ENCODE measurements at places on chromosomes 6 and 20. TPM values are rescaled to one million over a fixed set of nuclear protein-coding genes. Genes with fewer than 3 reads are reported as not detected.

DNA sequence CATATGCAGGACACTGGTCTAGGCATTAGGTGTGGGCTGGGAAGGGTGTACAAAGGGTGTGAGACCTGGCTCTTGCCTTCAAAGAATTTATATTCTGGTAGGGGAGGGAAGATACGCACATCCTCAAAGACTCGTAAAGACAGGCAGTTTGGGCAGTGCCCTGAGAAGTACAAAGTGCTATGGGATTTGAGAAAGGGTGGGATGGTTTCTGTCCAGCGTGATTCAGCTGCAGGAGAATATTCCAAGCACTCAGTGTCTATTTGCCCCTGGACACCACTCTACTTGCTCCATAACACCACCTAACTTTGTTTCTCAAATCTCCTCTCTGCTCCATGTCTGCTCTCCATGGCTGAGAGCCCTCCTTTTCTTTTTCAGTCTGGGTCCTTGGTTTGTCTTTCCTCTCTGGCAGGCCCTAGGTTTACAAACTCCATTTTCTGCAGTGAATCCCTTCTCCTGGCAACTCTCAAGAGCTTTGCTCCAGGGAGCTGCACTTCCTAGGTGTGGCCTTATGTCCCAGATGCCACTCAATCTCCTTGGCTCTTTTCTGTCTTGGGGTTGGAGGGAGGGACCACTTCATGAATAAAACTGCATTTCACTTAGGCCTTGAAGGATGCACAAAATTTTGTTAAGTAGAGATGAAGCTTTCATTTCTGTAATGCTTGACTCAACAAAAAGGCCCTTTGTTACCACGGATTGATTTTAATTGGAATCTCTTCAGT, 310.4 kb downstream of the CLIC5 start:
- no peaks in the 10 kb centered on the region for H3K27me3 ChIP-seq
- no peak for DNase-seq
- no peak overlapping the region for H3K27ac ChIP-seq

Gene PI16
- 17.4 TPM for total RNA-seq

- H3K27me3 ChIP-seq, result no peaks in the 10 kb centered on the region
- no peak for DNase-seq
- no peaks in the 10 kb centered on the region for H3K36me3 ChIP-seq
- no peaks in the 10 kb centered on the region for H3K4me1 ChIP-seq
- H3K4me3 ChIP-seq, result no peak overlapping the region
These were observed 40.9 kb downstream of the CDH22 start for GRCh38 chr20:46267108-46268105.

Gene LINC00237
- total RNA-seq, result not detected

DNA sequence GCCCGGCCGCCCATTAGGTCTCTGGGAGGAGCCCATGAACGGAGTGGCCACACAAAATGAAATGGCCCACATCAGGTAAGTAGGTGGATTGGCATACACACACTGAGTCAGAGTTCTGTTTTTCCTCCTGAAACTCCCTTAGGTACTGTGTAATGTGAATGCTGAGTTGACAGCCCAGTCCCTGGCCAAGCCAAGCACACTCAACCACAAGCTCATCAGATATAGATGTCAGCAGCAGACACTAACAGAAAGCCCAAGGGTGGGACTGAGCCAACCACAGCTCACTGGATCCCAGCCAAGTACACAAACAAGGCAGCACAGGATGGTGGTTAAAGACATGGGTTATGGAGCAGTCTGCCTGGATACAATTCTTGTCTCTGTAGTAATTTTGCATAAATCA, 403.4 kb downstream of the GJA1 start:
- H3K27ac ChIP-seq, result no peak overlapping the region
- H3K27me3 ChIP-seq, result no peaks in the 10 kb centered on the region
- H3K36me3 ChIP-seq, result no peaks in the 10 kb centered on the region
- no peak for DNase-seq
- H3K4me1 ChIP-seq, result no peaks in the 10 kb centered on the region
- H3K4me3 ChIP-seq, result no peak overlapping the region

- no peak overlapping the region for H3K27ac ChIP-seq
- H3K27me3 ChIP-seq, result no peaks in the 10 kb centered on the region
- H3K4me3 ChIP-seq, result no peak overlapping the region
- no peak for DNase-seq
These were observed 58.9 kb downstream of the MAFB start for GRCh38 chr20:40630099-40630498.

Gene RIN2
- 71.4 TPM for total RNA-seq

DNA sequence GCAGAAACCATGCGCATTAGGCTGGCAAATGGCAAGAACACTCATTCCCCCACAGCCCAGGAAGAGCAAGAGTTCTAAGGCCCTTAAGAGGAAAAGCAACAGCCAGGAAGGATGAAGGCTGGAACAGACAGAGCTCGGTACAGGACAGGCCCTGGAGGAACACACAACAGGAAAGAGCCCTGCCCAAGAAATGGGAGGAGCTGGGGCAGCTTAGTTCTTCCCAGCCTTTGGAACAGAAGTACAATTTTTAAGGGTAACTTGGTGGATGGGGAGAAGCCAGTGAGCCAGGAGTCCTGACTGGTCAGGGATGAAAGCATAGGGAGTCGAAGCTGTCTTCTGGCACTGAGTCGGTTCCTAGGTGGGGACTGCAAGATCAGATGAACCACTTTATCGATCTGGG, 32.4 kb downstream of the OR2B2 start:
- H3K4me3 ChIP-seq, result no peak overlapping the region
- H3K27me3 ChIP-seq, result peaks cover 13% of the 10 kb centered on the region
- H3K36me3 ChIP-seq, result no peaks in the 10 kb centered on the region

Gene LTB
- total RNA-seq, result not detected

GRCh38 chr20:62907384-62908317, 18.7 kb downstream of the DIDO1 start:
- H3K4me1 ChIP-seq, result no peaks in the 10 kb centered on the region
- no peaks in the 10 kb centered on the region for H3K27me3 ChIP-seq
- H3K4me3 ChIP-seq, result no peak overlapping the region
- H3K36me3 ChIP-seq, result peaks cover 57% of the 10 kb centered on the region
- DNase-seq, result no peak

DNA sequence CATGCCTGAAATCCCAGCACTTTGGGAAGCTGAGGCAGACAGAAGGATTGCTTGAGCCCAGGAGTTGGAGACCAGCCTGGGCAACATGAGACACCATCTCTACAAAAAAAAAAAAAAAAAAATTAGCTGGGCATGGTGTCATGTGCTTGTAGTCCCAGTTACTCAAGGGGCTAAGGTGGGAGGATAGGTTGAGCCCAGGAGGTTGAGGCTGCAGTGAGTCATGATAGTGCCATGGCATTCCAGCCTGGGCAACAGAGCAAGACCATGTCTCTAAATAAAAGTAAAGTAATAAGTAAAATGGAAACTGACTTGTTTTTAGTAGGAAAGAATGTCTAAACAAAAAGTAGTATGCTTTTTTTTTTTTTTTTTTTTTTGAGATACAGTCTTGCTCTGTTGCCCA, 240.7 kb downstream of the ARID1B start:
- no peaks in the 10 kb centered on the region for H3K36me3 ChIP-seq
- no peak overlapping the region for H3K4me3 ChIP-seq
- no peak for DNase-seq
- H3K4me1 ChIP-seq, result peaks cover 18% of the 10 kb centered on the region

Gene MYLK4
- 0.98 TPM for total RNA-seq

Gene OTOR
- total RNA-seq, result not detected

DNA sequence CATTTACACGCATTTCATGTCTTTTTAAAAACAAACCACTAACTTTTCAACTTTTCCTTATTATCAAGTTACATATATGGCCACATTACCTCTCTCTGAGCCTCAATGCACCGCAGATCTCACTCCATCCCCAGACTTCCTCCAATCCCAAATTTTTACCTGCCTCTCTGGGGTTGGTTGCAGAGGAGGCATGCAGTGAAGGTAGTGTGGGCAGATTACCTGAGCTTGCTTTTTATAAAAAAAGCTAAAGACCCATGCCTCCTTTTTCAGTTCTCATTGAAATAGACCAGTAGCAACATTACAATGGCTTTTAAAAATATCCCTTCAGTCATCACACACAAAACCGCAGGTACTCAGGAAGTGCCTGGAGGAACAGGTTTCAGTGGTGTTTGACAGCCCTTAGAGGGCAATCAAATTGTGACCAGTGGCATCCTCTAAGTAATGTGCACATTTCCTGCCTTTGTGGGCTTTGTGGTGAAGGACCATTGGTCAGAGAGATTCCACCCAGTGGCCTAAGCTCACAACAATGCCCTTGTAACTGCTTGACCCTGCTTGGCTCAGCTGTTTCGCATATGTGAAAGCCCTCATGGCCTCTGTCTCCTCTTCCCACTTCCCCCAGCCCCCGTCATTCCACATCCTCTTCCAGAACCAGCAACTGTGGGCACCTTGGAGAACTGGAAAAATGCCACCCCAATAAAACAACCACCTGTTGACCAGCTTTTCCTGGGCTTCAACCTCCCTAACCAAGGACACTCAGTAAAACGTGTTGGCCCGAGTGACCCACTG, 30.2 kb upstream of the IL17A start:
- no peak for DNase-seq
- no peak overlapping the region for H3K27ac ChIP-seq
- H3K36me3 ChIP-seq, result no peaks in the 10 kb centered on the region
- H3K4me3 ChIP-seq, result no peak overlapping the region

DNA sequence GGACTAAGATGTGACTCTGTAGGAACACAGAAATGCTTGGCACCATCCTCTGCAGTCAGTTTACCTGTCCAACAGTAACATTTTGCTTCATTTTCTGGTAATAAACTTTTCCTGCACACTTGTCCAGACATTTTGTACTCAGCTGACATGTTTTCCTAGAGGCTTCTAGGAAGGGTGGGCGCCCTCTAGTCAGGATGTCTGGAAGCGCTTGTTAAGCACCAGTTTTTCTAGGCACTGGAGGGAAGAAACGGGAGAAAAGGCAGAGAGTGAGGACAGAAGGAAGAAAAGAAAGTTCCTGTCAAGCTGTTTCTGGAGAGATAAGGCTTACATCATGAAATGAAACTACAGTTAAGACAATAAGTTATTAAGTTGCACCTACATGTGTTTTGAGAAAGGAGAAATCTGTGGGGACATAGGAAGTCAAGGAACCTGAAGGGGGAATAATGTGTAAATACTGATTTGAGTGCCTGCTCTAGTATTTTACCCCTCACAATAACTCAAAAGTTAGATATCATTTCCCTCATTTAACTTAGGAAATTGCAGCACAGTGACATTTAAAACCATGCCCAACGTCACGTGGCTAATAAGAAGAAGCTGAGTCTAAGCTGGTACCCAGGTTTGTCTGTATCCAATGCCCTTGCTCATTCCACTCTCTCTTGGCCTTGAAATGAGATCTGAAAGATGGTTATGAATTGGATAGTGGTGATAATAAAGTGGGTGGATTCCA, 42.7 kb upstream of the TNFRSF21 start:
- DNase-seq, result no peak
- H3K27me3 ChIP-seq, result no peaks in the 10 kb centered on the region
- H3K4me3 ChIP-seq, result no peak overlapping the region
- no peaks in the 10 kb centered on the region for H3K4me1 ChIP-seq
- no peaks in the 10 kb centered on the region for H3K36me3 ChIP-seq
- H3K27ac ChIP-seq, result no peak overlapping the region

GRCh38 chr6:116631379-116631990, 15.2 kb downstream of the RSPH4A start:
- no peaks in the 10 kb centered on the region for H3K27me3 ChIP-seq
- H3K4me1 ChIP-seq, result no peaks in the 10 kb centered on the region
- H3K4me3 ChIP-seq, result no peak overlapping the region
- peaks cover 7% of the 10 kb centered on the region for H3K36me3 ChIP-seq
- no peak for DNase-seq

Gene MYB
- 0.87 TPM for total RNA-seq

DNA sequence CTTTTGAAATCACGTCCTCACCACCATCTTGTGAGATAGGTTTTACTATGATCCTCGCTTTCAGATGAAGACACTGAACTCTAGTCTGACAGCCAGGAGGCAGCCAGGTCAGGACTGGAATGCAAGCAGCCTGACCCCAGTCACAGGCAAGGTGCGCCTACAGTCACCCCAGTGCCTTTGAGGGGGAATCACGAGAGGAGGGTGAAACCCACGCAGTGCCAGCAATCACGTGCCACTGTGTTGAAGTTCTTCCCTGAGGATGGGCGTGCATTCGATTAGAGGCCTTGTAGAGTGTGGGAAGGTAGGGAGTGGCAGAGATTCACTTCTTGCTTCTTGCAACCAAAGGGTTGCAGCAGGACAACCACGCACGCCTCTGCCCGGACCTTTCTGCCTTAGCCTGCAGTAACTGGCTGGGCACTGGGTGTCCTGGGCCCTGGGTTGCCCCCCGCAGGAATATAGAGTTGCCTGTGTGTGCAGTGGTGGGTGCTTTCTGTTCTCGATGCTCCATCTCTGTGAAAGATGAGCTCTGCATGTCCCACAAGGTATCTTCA, 33.7 kb upstream of the IRF4 start:
- no peak overlapping the region for H3K27ac ChIP-seq
- no peaks in the 10 kb centered on the region for H3K27me3 ChIP-seq
- no peaks in the 10 kb centered on the region for H3K4me1 ChIP-seq
- H3K36me3 ChIP-seq, result no peaks in the 10 kb centered on the region
- no peak overlapping the region for H3K4me3 ChIP-seq
- DNase-seq, result no peak

- H3K27ac ChIP-seq, result peak overlapping the region; percentile 90
- DNase-seq, result no peak
- H3K4me1 ChIP-seq, result no peaks in the 10 kb centered on the region
- no peaks in the 10 kb centered on the region for H3K27me3 ChIP-seq
These were observed 739 bp downstream of the GSS start for GRCh38 chr20:34954904-34955230.

DNA sequence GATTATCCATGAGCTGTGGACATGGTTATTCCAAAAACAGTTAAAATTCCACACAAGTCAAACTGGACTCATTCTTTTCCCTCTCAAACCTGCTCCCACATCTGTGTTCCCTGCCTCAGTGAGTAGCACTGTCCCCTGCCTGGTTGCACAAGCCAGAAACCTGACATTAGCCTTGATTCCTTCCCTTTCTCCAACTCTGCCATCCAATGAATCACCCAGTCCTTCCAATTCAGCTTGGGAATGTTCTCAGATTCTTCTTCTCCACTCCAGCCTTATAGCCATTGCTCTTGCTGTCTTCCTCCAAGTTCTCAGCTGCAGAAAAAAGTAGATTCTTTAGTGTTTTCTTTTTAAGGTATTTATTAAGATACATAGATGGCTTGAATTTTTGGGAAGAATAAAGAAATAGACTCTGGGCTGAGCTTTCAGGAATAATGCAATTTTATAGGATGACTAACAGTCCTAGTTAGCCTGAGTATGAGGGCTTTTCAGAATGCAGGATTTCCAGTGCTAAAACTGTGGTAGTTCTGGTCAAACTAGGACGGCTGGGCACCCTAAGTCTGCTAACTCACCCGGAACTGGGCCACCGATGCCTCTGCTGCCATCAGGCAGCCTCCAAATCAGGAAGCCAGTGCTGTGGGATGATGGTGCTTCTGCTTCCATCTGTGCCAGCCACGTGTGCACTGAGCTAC, 18.2 kb upstream of the SASH1 start:
- no peak overlapping the region for H3K4me3 ChIP-seq
- DNase-seq, result no peak
- no peaks in the 10 kb centered on the region for H3K27me3 ChIP-seq

DNA sequence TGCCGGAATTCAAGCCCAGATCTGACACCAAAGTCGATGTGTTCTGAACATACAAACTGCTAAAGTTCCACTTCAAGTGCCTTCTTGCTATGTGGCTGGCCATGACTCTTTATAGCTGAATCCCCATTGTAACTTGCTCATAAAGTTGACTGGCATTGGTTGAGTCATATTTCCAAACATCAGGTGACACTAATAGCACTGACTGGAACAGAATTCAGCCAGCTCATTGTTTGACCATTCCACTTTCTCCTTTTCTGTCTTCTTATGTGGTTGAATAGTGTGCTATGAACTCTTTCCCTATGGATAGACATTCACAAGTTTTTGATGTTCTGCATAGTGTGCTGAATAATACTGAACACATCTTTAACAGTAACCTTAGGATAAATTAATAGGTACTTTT, 266.2 kb upstream of the ZFP64 start:
- no peaks in the 10 kb centered on the region for H3K36me3 ChIP-seq
- DNase-seq, result no peak
- no peaks in the 10 kb centered on the region for H3K4me1 ChIP-seq

All from tibial nerve (tissue), 4 donors.